ENCODE measurements at places on chromosomes 6 and 20. TPM values are rescaled to one million over a fixed set of nuclear protein-coding genes. Genes with fewer than 3 reads are reported as not detected.

The NOX3 gene
- not detected for total RNA-seq

The AKAP12 gene
- total RNA-seq = 17.2 TPM

The SLC35B3 gene
- 6.3 TPM for total RNA-seq

The TTLL9 gene
- total RNA-seq = not detected

The ACTR5 gene
- total RNA-seq = 13.2 TPM

The PNPLA1 gene
- not detected for total RNA-seq

The VEGFA gene
- total RNA-seq = 50.7 TPM

The GSTA3 gene
- total RNA-seq = not detected

The DUSP15 gene
- total RNA-seq = not detected

The PTK7 gene
- 3.7 TPM for total RNA-seq

The FGD2 gene
- 0.64 TPM for total RNA-seq

The PAK5 gene
- not detected for total RNA-seq

The TRIM26 gene
- total RNA-seq = 49.9 TPM

The TMEM244 gene
- total RNA-seq = not detected

The GSTA1 gene
- total RNA-seq = not detected

Data from activated T-helper 2 cell treated with anti-CD3 and anti-CD28 coated beads, Interferon-gamma antibody, Interleukin-2, Interleukin-4, amounts not matched to agents 10 μg/mL and 5 μg/mL and 100 μg/mL, durations not matched to agents 14 hours and 24 hours and 36 hours (primary cell).